ENCODE measurements at places on chromosomes 1 and 21. TPM values are rescaled to one million over a fixed set of nuclear protein-coding genes. Genes with fewer than 3 reads are reported as not detected.

The ESPN gene
- total RNA-seq: 1.4 TPM

The CSF1 gene
- total RNA-seq: 70.3 TPM

The NOL9 gene
- total RNA-seq: 14.6 TPM

The ARID1A gene
- total RNA-seq: 25.1 TPM

The CYP4Z1 gene
- total RNA-seq: 13.0 TPM
